Cardiac fibroblast (primary cell): ENCODE measurements at places on chromosomes 1 and 21.

GRCh38 chr1:236258114-236258622 lies 23.6 kb downstream of the ERO1B start:
- no peak for DNase-seq

GRCh38 chr1:55352811-55353180 lies 137.6 kb upstream of the USP24 start:
- no peak for DNase-seq

- DNase-seq, result no peak
Observed at GRCh38 chr21:16624479-16625118, 888.2 kb upstream of the CXADR start.

- DNase-seq, result no peak
Observed at GRCh38 chr21:27301220-27301619, 334.3 kb upstream of the ADAMTS5 start.

- peak; percentile 85 for DNase-seq
Observed at GRCh38 chr1:93080179-93080823, 1.2 kb downstream of the MTF2 start.
